ENCODE measurements at places on chromosomes 2 and 18.

DNA sequence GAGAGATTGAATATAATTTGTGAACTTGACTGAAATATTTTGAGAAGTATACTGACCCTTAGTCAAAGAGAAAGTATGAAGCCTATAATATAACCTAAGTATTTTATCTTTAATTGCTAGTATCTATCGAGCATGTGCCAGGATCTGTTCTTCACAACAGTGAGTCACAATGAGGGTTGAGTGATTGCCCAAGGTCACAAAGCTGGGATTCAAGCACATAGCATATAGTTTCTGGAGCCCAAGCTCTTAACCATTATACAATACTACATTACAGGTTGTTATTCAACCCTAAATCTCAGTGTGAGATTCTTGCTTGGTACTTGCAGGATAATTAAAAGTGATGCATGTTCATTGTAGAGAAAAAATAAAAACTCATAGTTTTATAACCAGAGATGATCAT lies 97.2 kb downstream of the RAB3GAP1 start:
- no peak for DNase-seq

DNA sequence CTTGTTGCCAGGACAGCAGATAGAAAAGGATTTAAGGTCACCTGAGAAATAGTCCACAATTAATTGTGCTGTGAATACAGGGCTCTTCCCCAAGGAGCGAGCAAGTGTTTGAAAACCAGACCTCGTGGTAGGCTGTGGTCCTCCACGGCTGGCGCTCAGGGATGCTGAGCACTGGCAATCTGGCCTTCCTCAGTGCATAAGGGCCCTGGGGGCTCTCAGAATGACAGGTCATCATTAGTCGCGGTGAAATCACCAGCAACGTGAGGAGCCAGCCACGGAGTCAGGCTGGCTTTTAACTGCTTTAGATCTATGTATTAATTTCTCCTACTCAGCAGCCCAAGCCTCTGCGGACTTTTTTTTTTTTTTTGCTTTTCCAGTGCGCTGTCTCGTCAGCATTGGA lies 148.5 kb downstream of the FHOD3 start:
- DNase-seq, result no peak

DNA sequence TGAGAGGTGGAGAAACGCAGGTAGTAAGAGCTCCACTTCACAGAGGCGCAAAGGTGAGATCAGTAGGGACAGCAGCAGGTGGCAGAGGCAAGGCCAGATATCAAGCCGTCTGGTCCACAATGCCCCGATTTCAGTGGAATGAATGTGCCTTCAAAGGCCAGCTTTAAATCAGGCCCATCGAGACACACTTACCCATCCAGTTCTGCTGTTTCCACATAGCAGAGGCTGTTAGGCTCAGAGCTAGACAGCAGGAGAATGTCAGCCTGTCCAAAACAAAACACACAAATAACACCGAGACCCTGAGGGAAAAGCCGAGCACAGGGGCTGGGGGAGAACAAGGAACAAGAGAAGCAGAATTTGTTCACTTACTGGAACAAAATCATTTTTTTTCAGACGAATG lies 75.8 kb upstream of the NARS1 start:
- DNase-seq, result no peak

GRCh38 chr2:144460727-144461307 lies 59.1 kb downstream of the ZEB2 start:
- DNase-seq, result no peak

GRCh38 chr2:127403460-127403859 lies 14.8 kb upstream of the PROC start:
- DNase-seq, result no peak

Measured in AG20443 (cell line).